ENCODE measurements at places on chromosomes 5 and 9.
A peak's percentile ranks its signal among the peaks of the same experiment; 100 is the strongest.

DNA sequence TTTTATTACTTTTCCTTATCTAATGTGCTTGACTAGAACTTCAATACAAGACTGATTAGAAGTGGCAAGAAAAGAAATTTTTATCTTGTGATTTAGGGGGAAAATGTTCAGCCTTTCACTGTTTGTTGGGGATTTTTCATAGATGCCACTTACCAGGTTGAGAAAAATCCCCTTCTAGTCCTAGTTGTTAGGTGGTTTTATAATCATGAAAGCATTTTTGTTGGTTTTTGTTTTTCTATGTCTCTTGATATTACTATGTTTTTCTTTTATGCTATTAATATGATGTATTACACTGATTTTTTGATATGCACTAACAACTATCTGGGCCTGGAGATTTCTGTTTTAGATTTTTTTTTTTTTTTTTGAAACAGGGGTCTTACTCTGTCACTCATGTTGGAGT is 134.0 kb downstream of the PARP8 start:
- no peak for DNase-seq

GRCh38 chr5:95044096-95044495 is 240.8 kb downstream of the MCTP1 start:
- no peak for DNase-seq

- no peak for DNase-seq
Measured at GRCh38 chr9:38094165-38094564, 25.1 kb upstream of the SHB start.

DNA sequence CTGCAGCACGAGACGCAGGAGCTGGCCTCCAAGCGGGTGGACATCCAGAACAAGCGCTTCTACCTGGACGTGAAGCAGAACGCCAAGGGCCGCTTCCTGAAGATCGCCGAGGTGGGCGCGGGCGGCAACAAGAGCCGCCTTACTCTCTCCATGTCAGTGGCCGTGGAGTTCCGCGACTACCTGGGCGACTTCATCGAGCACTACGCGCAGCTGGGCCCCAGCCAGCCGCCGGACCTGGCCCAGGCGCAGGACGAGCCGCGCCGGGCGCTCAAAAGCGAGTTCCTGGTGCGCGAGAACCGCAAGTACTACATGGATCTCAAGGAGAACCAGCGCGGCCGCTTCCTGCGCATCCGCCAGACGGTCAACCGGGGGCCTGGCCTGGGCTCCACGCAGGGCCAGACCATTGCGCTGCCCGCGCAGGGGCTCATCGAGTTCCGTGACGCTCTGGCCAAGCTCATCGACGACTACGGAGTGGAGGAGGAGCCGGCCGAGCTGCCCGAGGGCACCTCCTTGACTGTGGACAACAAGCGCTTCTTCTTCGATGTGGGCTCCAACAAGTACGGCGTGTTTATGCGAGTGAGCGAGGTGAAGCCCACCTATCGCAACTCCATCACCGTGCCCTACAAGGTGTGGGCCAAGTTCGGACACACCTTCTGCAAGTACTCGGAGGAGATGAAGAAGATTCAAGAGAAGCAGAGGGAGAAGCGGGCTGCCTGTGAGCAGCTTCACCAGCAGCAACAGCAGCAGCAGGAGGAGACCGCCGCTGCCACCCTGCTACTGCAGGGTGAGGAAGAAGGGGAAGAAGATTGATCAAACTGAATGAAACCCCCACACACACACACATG is 654 bp downstream of the PURA start:
- DNase-seq: peak; percentile 68

GRCh38 chr5:6822556-6823343 is 109.5 kb downstream of the TENT4A start:
- no peak for DNase-seq

- DNase-seq: no peak
Measured at GRCh38 chr9:113397203-113397631, 3.9 kb downstream of the ALAD start.

DNA sequence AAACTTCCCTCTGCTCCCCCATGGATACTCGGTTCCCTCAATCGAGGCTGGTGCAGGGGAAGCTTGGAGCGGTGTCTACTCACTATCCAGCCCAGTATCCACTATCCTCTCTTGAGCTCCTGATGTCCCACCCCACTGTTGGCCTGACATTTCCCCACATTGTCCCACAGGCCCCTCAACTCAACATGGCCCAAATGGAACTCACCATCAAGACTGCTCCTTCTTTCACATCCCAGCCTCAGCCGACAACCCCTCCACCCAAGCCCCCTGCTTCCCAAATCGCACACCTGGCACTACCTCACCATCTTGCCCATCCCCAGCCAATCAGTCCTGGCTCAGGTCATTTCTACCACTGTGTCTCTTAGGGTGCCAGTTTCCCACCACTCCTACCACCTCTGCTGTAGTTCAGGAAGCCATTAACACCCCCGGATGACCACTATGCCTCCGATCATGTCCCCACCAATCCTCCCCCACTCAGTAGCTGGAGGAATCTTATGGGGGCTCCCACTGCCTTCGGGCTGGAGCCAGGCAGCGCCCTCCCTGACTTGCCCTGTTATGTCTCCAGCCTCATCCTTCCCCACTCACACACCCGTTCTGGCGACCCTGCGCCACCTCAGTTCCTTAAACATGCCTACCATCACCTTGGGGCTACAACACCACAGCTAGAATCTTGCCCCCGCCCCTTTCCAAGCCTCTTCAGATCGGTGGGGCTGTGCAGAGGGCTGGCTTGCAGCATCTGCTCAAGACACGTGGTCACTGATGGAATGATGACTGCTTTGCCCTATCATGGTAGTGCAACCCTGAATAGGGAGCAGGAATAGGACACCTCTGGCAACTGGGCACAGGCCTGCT is 273.6 kb downstream of the FSTL4 start:
- DNase-seq: no peak

GRCh38 chr9:116899337-116900006 is 212.4 kb downstream of the TRIM32 start:
- no peak for DNase-seq

DNA sequence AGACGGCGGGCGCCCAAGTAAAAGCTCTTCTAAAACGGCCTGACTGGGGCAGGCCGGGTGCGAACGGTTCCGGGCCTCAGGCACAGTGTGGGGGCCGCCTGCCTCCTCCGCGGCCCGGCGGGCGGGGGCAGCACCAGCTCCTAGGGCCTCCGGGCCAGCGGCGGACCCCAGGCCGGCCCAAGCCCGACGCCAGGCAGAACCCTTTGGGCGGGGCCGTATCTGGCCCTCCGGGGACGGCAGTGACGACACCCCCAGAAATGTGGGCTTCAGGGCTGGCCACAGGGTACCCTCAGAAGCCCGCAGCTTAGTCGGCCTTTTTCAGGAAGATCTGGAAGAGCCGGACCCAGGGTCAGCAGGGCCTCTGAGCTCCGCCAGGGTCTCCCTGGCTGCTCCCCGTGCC is 4.0 kb downstream of the LTC4S start:
- no peak for DNase-seq

DNA sequence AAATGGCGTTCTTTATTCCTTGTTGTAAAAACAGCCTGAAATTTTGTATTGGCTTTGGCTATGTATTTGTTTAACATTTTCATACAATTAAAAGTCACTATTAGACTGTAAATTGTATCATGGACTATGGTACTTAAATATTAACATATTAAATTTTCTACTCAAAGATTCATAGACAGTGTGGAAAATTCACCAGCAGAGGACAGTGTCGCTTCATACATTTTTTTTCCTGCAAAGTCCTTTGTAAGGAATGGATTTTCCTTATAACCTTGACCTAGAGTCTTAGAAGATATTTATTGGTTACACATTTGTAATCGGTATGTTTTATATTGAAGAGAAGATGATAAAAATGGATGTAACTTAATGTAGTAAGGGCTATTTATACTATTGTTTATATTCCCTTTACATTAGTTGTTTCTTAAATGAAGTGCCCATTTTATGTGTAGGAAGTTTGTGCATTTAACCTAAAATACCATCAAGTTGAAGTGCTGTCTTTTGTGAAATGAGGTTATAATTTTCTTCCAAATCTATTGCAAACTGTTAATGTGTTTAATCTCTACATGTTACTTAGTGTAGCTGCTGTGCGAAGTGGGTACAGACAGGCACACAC is 150.1 kb downstream of the KDM4C start:
- DNase-seq: no peak

DNA sequence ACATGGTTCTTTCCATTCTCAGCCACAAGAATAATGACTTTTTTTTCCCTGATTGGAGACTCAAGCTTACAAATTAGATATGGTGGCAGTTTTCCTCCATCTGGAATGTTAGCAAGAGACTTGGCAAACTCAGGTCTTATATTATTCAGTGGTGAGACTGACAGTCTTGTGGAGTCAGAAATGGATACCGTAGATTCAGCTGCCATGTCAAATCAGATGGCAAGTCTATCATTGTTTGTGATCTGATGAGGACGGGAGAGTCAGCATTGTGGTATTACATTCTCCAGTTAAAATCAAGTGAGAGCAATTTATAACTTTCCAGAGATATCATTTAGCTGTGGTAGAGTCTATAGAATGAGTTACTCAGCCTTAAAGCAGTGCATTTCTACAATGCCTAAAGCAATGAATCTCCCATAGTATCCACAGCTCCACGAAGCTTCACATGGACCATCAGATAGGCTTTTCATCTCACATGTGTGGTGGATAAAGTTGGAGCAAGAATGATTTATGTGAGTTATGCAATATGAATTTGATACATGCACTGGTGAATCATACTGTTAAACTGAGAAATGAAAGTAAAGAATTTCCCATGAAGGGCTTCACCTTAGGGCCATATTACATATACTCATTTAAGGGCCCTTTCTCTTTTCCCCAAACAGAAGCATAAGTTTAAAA is 430.6 kb downstream of the ZNF608 start:
- DNase-seq: no peak

DNA sequence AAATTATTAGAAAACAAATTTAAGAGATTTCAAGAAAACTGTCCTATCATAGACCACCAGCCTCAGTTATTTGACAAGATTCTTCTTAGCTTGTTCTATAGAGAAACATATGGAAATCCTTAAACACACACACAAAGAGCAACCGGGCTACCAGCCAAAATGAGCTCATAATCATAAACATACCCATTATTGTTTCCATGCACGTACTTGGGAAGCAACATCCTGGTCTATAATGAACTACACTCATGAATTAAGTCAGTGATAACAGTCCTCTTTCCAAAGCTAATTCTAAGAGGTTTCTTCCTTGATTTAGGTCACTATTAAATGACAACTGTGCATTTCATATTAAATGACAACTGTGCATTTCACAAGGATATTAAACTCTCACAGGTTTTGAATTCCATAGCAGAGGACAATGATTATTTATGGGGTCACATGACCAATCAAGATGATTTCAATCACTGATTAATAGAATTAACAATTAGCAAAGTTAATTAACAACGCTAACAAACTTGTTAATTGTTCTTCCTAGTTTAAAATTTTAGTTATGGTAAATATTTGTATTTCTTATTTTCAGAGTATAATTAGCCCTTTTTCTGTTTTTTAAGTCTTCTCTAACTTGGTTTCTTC is 77.0 kb downstream of the OXCT1 start:
- no peak for DNase-seq

GRCh38 chr9:14482856-14483255 is 168.9 kb upstream of the NFIB start:
- DNase-seq: no peak

DNA sequence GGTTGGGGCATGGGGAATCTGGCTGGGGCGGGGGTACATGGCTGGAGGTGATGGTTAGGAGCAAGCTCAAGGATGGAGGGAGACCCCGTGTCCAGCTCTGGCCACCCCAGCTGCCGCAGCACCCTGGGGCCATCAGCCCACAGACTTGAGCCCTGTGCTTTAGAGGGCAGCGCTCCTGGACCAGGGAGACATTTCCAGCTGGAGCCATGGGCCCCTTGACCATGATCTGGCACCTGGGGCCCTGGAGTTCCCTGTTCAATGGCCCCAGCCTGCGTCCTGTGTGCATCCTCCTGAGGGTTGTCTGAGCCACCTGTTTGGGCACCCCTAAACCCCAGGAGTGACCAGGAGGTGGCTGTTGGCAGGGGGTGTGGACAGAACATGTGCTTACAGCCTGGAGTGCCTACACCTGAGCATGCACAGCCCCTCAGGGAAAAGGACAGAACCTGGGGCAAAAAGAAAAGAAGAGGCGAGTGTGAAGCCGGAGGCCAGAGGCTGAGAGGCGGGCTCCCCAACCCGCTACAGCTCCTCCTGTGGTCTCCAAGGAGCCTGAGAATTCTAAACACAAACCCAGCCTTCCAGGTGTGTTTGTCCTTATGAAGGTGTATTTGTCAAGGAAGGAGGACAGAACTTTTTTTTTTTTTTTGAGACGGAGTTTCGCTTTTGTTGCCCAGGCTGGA is 126.7 kb downstream of the C9orf50 start:
- DNase-seq: no peak

DNA sequence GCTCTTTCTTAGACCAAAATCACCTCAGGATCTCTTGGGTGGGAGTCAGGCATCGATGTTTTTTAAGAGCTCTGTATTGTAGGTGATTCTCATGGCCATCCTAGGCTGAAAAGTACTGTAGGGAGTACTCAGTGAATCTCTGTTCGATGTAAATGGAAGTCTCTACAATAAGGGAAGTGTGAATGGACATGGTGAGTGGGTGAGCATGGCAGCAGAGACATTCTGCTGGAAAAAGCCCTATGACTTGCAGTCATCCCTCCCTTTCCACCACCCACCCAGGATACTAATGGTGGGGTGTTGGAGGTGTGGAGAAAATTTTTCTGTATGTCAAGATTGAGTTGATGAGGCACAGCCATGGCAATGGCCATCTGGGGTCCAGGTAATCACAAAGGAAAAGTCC is 30.9 kb downstream of the ZNF366 start:
- DNase-seq: no peak

DNA sequence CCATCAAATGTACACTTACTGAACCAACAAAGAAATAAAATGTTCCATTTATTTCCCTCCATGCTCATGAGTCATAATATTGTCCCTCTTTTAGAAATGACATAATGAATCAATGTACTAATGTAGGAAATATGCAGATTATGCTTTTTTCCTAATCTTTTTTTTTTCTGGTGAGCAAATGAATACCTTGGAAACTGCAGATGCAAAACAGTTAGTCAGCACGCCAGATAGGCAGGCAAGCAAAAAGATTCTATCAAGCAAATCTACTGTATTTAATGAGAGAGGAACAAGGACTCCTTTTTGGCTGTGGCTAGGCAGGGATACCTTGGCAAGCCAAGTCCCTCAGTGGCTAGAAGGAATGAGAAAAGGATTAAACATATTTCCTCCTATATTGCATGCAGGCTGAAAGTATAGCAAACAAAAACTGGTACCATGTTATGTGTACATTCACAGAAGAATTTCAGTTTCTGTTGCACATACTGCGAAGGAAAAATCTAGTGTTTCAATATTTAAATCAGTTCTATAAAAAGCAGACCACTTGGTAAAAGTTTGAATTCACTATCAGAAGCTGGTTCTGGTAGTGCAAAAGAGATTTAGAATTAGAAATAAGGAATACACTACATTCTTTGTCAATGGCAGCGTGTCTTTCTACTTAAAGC is 605.4 kb downstream of the TLE1 start:
- no peak for DNase-seq

DNA sequence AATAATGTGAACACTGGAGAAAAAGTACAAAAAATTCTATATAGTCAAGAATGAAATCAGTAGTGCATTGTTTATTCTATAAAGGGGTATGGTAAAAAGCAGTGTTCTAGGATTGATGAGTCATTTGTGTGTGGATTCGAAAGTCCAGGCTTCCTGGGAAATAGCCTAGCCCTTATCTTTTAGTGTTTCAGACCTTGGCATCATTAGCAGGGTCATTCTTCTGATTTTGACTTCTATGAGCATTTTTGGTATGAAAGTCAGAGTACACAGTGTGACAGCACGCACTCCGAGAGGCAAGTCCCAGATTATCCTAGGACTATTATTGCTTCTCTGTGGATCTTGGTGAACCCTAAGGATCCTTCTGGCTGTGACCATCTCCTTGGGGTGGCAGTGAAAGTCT is 16.9 kb downstream of the PCSK5 start:
- no peak for DNase-seq

GRCh38 chr5:80072103-80073073 is 37.2 kb downstream of the THBS4 start:
- no peak for DNase-seq

Measured in glutamatergic neuron (in vitro differentiated cells).